Posterior cingulate gyrus (tissue), 11 donors: ENCODE measurements at places on chromosomes 12 and 14.

DNA sequence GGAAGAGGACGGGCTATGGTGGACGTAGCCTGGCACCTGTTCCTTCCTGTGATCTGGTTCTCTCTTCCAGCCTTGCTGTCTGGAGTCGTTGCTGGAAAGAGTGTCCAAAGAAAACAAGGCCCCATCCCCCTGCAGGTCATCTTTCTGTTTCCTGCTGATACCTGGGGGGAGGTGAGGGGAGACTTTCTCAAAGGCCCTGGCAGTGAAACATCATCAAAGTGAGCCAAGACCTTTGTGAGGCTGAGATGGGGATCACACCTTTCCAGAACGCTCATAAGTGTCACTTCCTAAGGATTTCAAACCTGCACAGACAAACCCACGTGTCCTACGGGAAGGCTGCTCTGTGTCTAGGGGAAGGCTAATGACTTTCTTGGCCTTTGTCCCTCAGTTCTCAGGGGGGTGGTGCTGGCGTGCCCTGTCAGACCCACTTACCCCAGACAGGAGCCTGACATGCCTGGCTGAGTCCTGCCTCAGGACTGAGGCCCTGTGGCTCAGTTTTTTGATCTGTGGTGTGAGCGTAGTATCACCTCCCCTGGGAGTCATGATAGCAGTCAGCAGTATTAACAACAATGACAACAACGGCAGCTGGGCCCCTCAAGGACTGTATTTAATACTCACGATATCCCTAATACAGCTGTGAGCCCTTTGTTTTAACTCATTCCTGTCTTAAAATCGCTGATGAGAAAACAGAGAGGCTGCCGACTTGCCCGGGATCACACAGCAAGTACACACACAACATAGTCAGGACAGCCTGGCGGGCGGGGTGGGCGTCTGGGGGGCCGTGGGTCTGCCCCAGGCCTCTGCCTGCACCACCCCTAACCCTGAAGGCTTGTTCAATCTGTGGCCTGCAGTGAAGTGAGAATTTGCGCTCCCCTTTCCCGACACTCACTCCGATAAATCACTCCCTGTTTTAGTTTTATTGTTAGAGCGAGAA lies 235.2 kb downstream of the SLC41A2 start:
- no peak for DNase-seq

DNA sequence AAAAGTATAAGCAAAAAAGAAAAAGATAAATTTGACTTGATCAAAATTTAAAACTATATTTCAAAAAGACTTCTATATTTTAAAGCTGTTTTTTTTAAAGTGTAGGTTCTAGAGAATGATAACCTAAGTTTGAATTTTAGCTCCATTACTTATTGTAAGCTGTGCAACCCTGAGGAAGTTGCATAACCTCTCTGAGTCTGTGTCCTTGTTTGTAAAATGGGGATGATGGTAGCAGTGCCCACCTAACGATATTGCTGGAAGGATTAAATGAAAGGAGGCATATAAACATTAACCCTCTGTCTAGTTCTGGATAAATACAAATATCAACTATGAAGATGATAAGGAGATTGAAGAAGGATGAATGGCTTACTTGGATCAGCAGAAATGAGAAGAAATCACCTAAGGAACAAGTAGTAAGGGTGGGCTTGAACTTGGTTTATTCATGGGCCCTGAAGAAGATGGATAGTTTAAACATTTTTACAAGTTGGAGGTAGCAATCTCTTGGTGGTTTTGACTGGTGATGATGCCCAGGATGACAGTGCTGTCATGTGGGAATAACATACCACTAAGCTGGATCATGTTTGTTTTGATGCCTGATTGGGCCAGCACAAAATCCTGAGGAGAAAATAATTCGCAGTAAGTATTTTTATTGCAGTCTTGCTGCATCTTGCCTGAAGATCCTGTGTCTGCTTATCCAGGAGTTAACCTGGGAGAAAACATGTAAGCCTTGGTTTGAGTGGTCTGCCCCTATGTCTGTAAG lies 35.0 kb downstream of the TXNRD1 start:
- no peak for DNase-seq

DNA sequence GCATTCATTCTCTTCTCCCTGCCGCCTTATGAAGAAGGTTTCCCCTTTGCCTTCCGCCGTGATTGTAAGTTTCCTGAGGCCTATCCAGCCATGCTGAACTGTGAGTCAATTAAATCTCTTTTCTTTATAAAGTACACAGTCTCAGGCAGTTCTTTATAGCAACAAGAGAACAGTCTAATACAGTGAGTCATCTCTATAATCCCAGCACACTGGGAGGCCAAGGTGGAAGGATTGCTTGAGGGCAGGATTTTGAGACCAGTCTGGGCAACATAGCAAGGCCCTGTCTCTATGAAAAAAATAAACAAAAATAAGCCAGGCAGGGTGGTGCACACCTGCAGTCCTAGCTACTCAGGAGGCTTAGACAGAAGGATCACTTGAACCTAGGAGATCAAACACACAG lies 259.9 kb downstream of the CEP128 start:
- DNase-seq, result no peak

GRCh38 chr12:76340680-76341435 lies 7.4 kb downstream of the BBS10 start:
- DNase-seq, result no peak

GRCh38 chr12:127238107-127238506 lies 1028.9 kb upstream of the TMEM132C start:
- DNase-seq, result no peak

GRCh38 chr12:124007826-124008570 lies 35.0 kb downstream of the ZNF664 start:
- no peak for DNase-seq

GRCh38 chr12:83573671-83574070 lies 887.0 kb downstream of the TMTC2 start:
- no peak for DNase-seq

DNA sequence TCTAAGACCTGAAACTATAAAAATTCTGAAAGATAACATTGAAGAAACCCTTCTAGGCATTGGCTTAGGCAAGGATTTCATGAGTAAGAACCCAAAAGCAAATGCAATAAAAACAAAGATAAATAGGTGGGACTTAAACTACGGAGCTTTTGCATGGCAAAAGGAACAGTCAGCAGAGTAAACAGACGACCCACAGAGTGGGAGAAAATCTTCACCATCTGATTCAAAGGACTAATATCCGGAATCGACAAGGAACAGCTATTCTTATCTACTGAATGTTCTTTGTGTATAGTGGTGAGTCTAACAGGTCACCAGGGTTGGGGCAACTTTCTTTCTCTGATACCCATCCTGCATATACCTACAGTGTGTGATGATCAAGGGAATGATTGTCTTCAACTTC lies 198.6 kb downstream of the CCDC91 start:
- no peak for DNase-seq

GRCh38 chr12:20187456-20187855 lies 180.9 kb upstream of the PDE3A start:
- DNase-seq, result no peak

DNA sequence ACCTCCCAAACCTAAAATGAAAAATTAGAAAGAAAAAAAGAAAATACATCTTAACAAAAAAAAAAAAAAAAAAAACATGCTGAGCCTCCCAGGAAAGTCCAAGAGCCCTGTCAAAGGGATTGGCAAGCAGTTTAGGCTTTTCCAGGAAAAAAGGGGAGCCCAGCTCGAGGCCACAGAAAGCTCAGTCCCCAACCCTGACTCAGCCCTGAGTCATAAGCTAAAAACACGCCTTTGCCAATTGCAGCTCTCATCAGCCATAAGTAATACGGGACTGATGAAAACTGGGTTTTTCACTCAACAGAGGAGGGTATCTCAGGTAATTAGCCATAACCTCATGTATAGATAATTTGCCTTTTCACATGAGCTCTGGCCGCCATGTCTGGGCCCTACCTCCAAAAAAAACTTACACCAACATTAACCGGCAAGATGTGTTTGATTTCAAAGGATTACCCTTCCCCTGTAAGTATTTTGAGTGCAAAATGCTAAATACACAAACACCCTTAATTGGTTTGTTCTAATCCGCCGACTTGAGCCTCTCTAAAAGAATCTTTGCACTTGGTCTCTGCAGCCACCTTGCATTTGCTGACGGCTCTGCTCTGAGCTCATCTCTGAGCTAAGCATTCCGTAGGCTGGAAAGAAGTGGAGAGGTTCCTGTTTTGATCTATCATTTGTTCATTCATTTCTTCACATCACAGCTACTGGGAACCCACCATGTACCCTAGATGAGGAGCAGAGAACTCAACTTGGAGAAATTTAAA lies 319.2 kb downstream of the BCL11B start:
- no peak for DNase-seq

- DNase-seq, result peak; percentile 84
Measured at GRCh38 chr12:124566997-124567672, at the start of gene NCOR2. TSS of gene NCOR2 (minus strand) at chr12:124567612. CDS start at chr12:124495251, 72,361 bp downstream.

DNA sequence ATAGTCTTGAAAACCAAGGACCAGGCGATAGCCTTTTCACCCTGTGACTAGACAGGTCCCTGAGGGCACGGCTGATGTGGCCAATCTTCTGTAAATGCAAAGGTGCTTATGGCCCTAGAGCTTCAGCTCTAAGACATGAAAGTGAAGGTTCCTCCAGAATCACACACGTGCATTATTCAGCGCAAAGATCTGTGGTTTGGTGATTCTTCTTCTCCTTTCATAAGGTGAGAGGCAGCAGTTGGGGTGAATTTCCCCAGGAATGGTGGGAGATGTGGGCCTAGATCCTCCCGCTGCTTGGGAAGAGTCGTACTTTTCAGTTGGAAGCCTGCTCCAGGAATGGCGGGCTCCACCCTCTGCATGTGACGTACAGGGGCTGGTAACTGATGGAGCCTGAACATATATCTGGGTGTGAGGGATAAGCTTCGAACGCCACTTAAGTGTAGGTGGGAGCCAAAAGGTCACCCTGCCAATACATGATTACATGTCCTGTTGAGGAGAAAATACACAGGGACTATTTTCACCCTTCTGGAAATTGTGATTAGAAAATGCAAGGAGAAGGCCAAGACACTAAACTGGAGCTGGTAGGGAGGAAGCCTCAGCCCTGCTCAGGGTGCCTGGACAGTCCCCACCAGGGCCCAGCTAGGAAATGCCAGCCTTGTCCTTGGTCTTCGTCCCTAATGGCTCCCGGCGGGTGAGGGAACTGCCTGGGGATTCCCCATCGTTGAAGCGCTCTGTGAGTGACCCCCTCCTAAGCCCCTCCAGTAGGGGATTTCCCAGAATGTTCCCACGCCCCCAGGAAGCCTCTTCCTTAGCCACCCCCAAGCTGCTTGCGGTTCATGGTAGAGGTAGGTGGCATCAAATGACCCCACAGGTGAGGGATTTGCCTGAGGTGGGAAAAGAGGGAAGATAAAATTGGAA lies 17.6 kb downstream of the BATF start:
- no peak for DNase-seq

DNA sequence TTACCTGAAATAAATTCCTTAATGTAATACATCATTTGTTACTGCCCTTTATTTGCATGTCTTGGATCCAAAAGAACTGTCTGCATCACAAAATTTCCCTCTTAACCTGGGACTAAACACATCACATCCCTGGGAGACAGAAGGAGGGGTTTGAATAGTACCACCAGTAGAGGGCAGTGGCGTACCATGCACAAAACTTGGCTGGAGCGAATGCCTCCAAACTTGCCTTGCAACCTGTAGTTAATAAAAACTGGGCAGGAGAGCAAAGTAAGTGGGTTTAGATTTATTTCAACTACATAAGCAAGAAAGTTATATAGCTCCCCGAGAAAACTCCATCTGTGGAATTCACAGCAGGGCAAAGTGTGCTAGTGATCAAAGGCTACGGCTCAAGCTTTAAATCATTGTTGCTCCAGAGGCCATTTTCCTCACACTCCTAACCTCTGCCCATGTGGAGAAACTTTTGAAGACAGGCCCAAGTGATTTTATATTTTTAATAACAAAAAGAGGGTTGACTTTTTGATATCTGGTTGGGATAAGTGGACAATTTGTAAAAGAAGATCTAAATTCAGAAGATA lies 1176.7 kb upstream of the SEL1L start:
- no peak for DNase-seq
